ENCODE measurements at places on chromosomes 13 and 19.

DNA sequence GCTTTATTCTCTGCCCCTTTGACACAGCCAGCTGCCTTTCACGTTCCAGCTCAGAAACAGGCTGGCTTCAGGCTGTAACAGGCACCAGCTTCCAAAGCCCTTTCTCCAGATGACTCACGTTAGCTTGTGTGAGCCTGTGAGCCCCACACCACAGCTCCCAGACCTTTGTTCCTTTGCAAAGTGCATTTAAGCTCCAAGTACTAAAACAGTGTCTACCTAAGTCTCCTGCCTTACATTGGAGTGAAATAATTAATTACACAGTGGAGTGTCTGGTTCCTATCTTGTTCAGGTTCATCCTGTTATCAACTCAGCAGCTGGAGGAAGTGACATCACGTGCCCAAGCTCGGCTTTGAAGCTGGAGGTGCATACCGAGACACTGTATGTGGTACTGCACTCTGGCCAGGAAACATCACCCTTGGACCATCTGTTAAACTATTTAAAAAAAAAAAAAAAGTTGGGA, 475.8 kb downstream of the FOXO1 start:
- DNase-seq = no peak

GRCh38 chr13:51440381-51440780, 12.5 kb downstream of the INTS6 start:
- DNase-seq = no peak

GRCh38 chr13:92512852-92513251, 713.8 kb upstream of the GPC6 start:
- no peak for DNase-seq

DNA sequence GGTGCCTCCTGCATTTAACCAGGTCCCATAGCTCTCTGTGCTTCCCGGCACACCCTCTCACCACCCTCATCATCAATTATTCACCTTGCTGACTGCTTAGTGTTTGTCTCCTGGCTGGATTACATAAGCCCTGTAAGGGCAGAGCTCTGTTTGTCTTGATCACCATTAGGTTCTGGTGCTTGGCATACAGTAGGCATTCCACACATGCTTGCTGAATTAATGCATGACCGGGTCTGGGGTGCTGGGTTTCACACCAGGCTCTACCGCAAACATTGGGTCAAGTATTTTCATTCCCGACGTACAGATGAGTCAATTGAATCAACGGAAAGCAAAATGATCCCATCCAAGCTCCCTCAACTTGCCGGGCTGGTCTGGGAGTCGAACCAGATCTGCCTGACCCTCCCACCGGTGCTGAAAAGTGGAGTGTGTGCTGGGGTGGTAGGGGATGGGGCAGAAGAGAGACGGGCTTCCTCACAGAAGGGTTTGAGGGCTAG, 28.5 kb downstream of the VAV1 start:
- no peak for DNase-seq

DNA sequence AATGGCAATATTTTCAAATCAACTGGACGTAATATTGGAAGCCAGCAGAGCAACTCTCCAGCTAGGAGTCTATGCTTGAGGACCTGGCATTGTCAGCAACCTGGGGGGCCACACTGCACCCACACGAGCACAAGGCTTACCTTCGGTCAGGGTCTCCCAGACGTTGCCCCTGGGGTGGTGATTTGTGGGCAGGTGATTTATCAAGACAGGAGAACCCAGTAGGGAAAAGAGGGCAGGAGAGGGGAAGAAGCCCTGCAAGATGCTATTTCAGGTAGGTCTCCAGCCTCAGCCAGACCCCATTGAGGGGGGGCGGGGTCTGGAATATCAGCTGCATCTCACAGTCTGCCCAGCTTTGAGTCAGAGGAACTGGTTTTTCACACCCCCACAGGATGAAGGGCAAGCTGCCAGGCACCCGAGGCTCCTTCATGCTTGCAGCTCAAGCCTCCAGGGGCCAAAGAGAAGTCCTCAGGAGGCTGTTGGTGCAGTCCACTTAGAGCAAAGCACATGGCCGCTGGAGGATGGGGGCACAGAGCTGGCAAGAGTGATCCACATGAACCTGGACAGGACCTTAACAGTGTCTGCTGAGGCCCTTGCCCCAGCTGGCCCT, 80.9 kb upstream of the UQCRFS1 start:
- no peak for DNase-seq

GRCh38 chr13:99227909-99228688, 27.4 kb downstream of the UBAC2 start:
- no peak for DNase-seq

- no peak for DNase-seq
Measured at GRCh38 chr19:11378319-11379189, 4.1 kb downstream of the SWSAP1 start.

DNA sequence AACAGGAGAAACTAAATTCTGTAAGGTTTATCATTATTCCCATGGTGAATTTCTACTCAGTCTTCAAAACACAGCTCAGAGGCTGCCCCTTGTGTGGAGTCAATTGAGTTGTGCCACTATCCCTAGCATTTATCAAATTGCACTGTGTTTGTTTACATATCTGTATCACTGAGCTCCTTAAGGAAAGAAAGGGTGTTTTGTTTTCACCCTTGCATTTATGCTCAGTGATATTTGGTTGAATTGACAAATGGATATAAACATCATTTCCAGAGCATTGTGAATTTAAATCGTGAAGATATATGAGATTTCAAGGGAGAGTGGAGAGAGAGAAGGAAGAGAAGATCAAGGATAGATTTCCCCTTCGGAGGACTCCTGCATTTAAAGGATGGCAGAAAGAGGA, 55.1 kb upstream of the TNFRSF19 start:
- DNase-seq = no peak

GRCh38 chr13:40103864-40104263, 448.4 kb downstream of the COG6 start:
- DNase-seq = no peak
